Breast epithelium (tissue), 4 donors: ENCODE measurements at places on chromosomes 6 and 20. TPM values are rescaled to one million over a fixed set of nuclear protein-coding genes. Genes with fewer than 3 reads are reported as not detected.

The RALGAPA2 gene
- 74.1 TPM for total RNA-seq

The NRM gene
- 2.3 TPM for total RNA-seq

- H3K4me1 ChIP-seq = no peaks in the 10 kb centered on the region
- H3K27me3 ChIP-seq = no peaks in the 10 kb centered on the region
Observed at GRCh38 chr6:118889163-118889562, 4.8 kb upstream of the ASF1A start.

DNA sequence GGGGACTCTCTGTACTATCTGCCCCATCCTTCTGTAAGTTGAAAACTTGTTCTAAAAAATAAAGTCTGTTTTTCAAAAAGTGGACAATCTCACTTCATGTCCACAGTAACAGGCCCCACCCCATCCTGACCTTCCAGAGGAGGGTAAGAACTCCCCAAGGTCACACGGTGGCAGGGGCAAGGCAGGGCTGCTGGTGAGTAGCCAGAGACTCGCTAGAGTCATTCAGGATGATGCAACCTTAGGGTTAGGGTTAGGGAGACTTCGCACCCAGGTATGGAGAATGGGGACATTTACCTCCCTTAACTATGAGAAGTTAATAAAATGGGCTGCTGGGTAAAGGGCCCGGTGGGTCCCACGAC is 15.4 kb downstream of the PEDS1 start:
- H3K4me3 ChIP-seq = no peak overlapping the region
- H3K27ac ChIP-seq = peak overlapping the region; percentile 86
- DNase-seq = no peak
- no peaks in the 10 kb centered on the region for H3K4me1 ChIP-seq
- H3K36me3 ChIP-seq = no peaks in the 10 kb centered on the region

DNA sequence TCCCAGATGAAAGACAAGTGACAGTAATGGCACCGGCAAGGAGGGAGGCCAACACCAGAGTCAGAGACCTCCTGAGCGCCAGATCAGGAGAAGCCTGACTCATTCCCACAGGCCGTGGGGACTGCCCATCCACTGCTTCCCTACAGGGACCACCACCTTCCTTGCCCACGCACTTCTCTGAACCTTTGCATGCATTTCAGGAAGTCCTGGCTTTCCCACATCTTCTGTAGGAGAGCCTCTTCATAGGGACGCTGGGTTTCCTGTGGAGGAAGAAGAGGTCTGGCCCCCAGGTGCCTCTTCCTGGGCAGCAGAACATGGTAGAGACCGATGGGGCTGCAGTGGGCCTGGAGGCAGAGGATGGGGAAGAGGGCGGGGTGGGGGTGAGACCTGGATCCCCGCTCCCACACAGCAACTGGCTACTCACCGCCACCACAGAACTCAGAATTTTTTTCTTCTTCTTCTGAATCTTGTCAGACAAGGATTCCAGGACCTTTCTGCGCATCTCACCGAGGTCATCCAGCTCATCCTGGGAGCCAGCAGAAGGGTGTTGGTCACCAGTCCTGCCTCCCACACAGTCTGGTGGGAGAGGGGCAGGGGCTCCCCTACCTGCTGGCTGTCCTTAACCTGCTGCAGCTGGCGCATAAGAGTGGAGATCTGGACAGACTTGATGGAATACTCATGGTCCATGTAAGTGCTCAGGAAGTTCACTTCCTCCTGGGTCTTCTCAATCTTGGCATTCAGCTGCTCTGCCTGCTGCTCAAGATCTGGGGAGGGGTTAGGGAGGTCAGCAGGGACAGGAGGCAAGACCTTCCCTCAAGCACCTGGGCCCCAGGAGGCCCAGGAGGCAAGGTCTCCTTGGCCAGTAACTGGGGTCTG is 13.7 kb downstream of the C20orf96 start:
- H3K27me3 ChIP-seq = no peaks in the 10 kb centered on the region
- H3K27ac ChIP-seq = no peak overlapping the region
- H3K36me3 ChIP-seq = peaks cover 5% of the 10 kb centered on the region
- H3K4me1 ChIP-seq = no peaks in the 10 kb centered on the region
- H3K4me3 ChIP-seq = no peak overlapping the region

DNA sequence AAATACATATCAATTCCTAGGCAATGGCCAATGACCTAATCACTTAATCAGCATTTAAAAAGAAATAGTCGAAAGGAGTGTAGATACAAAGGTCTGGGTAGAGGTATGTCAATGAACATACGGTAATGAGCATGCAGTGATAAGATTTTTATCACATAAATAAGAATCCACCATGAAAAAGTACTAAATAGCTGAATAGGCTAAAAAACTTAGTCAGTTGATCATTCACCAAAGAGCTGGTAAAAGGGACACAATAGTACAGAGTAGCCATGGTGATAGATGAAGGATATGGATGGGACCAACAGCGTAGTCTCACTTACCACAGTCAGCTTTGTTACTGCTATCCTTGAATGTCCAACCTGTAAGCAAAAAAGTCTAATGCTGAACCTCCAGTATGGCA is 1018.6 kb upstream of the EYS start:
- H3K27ac ChIP-seq = no peak overlapping the region
- H3K36me3 ChIP-seq = no peaks in the 10 kb centered on the region
- H3K27me3 ChIP-seq = no peaks in the 10 kb centered on the region
- no peaks in the 10 kb centered on the region for H3K4me1 ChIP-seq

DNA sequence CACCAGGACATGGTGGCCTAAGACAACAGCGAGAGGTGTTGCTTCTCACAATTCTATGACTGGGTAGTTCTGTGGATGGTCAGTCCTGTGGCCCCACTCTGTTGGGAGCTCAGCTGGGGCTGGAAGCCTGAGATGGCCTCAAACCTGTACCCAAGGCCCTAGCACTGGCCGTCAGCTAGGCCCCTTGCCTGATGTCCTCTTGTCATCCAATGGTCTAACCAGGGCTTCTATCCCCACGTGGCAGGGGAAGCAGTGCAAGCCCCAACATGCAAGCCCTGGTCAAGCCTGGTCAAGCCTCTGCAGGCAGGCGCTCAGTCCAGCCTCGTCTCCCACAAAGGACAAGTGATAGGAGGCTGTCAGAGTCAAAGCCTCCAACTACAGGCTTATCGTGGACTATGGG is 196.5 kb upstream of the CST7 start:
- no peak for DNase-seq
- no peaks in the 10 kb centered on the region for H3K4me1 ChIP-seq
- no peak overlapping the region for H3K4me3 ChIP-seq
- no peak overlapping the region for H3K27ac ChIP-seq

DNA sequence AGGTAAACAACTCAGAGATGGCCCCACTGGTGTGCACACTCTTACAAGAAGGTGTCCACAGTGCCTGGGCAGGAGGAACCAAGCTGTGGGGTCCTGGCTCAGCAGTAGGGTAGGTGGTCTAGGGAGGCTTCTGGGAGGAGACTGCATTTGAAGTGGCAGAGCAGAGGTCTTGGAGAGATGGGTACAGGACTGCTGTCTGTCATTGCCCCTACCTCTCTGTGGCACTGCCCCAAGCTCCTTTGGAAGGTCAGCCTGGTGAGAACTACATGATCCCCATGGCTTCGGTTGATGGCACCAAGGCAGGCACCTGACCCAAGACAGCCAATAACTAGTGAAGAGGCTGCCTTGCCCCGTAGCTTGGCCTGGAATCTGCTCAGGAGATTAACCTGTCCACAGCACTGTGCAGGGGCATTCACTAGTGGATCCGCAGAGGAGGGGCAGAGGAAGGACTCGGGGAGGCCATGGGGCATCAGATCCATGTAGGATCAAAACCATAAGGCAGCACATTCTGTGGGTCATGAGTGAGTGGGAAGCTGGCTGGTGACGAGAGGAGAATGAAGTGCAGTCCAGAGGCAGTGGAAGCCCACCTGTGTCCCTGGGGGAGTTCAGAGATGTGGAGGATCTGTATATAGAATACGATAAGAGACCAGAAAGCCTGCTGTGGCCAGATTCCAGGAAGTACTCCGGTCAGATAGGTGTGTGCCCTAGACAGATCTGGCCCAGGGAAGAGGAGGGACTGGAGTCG is 162.0 kb downstream of the GRM4 start:
- no peak overlapping the region for H3K27ac ChIP-seq
- no peaks in the 10 kb centered on the region for H3K27me3 ChIP-seq
- H3K4me3 ChIP-seq = no peak overlapping the region
- peak; percentile 27 for DNase-seq
- H3K36me3 ChIP-seq = no peaks in the 10 kb centered on the region
- no peaks in the 10 kb centered on the region for H3K4me1 ChIP-seq
